ENCODE measurements at places on chromosomes 3 and 15. TPM values are rescaled to one million over a fixed set of nuclear protein-coding genes. Genes with fewer than 3 reads are reported as not detected.

SLCO2A1 gene
- not detected for total RNA-seq

STRIT1 gene
- total RNA-seq: not detected

- H3K27me3 ChIP-seq: peaks cover 4% of the 10 kb centered on the region
- no peaks in the 10 kb centered on the region for H3K4me1 ChIP-seq
- H3K27ac ChIP-seq: no peak overlapping the region
- DNase-seq: no peak
- no peak overlapping the region for H3K4me3 ChIP-seq
Measured at GRCh38 chr3:161275919-161276318, 54.8 kb downstream of the NMD3 start.

DNA sequence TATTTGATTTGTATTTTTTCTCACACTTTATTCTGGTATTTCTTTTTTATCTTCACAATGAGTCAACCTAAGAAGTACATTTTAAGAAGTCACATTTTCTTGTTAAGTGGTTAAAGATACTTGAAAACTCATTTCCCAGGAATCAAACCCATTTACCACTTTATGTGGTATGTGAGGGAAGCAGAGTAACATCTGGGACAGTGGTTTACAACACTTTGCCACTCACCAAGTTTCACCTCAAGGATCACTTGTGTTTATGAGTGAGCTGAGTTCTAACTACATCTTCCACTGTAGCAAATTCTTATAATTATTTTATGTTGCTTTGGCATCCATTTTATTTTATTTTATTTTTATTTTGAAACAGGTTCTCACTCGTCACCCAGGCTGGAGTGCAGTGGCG, 53.8 kb downstream of the IGSF11 start:
- peak; percentile 51 for DNase-seq
- no peak overlapping the region for H3K4me3 ChIP-seq
- peaks cover 11% of the 10 kb centered on the region for H3K27me3 ChIP-seq
- H3K27ac ChIP-seq: no peak overlapping the region
- no peaks in the 10 kb centered on the region for H3K36me3 ChIP-seq
- peaks cover 12% of the 10 kb centered on the region for H3K4me1 ChIP-seq

- H3K4me3 ChIP-seq: no peak overlapping the region
- no peaks in the 10 kb centered on the region for H3K4me1 ChIP-seq
- no peaks in the 10 kb centered on the region for H3K36me3 ChIP-seq
- no peak overlapping the region for H3K27ac ChIP-seq
- no peak for DNase-seq
Measured at GRCh38 chr3:62405566-62405965, 32.2 kb upstream of the FEZF2 start.

DNA sequence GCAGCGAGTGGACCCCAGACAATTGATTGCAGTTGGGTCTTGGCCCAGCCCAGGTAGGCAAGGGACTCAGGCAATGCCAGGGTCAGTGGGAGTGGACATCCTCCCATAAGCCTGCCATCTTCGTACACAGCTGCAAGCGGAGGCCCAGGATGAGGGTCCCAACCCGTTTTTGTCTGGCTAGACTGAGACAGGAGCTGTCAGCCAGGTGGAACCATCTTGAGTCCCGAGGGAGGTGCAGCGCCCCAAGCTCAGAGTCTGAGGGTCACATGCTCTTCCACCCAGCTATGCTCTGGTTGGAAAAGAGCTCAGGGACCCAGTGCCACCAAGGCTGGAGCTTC, 22.6 kb upstream of the IP6K2 start:
- no peak overlapping the region for H3K27ac ChIP-seq
- no peak overlapping the region for H3K4me3 ChIP-seq
- H3K4me1 ChIP-seq: no peaks in the 10 kb centered on the region

LNP1 gene
- total RNA-seq: 2.6 TPM

- peak; percentile 92 for DNase-seq
- peak within 1 kb of the TSS; percentile 92 for H3K27ac ChIP-seq
- H3K4me1 ChIP-seq: peaks cover 19% of the 10 kb centered on the region
Measured at GRCh38 chr15:48177766-48178647, at the start of gene MYEF2. Gene MYEF2 (minus strand): TSS chr15:48178295. CDS start chr15:48178237, 58 bp downstream.

- no peaks in the 10 kb centered on the region for H3K27me3 ChIP-seq
- H3K36me3 ChIP-seq: no peaks in the 10 kb centered on the region
- H3K4me1 ChIP-seq: no peaks in the 10 kb centered on the region
- no peak overlapping the region for H3K27ac ChIP-seq
- DNase-seq: no peak
Measured at GRCh38 chr3:131645638-131646037, 142.9 kb upstream of the MRPL3 start.

DNA sequence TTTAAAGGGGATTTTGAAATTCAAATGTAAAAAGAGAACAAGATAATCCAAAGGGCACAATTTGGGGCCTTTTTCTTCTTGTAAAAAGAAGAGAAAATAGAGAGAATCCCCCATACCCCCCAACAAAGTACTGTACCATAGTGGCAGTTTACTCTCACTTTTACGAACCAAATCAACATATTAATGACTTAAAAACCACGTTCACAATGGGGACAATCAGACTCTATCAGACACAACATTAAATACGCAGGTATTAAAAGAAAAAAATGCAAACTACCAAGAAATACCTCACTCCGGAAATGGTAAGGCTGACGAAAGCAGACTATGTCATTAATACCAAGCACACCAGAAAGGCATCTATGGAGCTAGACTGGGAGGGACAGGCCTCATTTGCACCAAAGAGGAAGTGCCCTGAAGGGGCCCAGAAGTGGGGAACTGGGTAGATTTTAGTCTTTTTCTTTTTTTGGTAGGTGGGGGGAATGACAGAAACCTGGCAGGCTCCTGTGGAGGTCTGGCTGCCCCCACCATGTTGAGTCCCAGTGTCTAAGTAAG, 134.3 kb downstream of the TIGIT start:
- H3K27ac ChIP-seq: no peak overlapping the region
- no peak overlapping the region for H3K4me3 ChIP-seq
- H3K36me3 ChIP-seq: no peaks in the 10 kb centered on the region
- H3K27me3 ChIP-seq: no peaks in the 10 kb centered on the region

DNA sequence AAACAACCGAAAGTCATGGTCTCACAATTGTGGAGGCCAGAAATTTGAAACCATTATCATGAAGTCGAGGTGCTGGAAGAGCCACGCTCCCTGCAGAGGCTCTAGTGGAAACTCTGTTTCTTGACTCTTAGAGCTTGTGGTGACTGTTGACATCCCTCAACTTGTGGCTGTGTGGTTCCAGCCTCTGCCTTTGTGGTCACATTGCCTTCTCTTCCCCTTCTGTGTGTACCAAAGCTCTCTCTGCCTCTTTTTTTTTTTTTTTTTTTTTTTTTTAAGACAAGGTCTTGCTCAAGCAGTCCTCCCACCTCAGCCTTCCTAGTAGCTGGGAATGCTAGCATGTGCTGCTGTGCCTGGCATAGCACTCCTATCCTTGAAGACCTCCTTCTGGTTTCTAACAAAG, 48.7 kb upstream of the CRTC3 start:
- H3K4me1 ChIP-seq: peaks cover 39% of the 10 kb centered on the region
- H3K27me3 ChIP-seq: no peaks in the 10 kb centered on the region
- peak overlapping the region; percentile 65 for H3K27ac ChIP-seq
- H3K4me3 ChIP-seq: no peak overlapping the region
- DNase-seq: peak; percentile 88
- peaks cover 78% of the 10 kb centered on the region for H3K36me3 ChIP-seq

DNA sequence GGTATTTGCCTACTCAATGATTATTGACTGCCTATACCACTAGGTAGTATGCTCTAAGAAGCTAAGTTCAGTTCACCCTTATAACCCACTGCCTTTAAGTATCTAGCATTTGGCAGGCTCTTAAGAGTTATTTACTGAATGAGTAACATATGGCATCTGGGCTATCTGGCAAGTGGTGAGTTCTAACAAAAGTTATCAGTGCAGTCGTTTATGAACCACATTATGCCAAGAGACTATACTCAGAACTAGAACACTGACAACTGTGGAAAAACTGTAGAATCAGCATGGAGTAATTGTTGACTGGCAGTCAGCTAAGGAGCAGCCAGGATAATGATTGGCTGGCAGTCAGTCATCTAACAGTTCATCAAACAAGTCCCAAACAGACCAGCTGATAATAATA, 25.8 kb downstream of the RAF1 start:
- no peak overlapping the region for H3K4me3 ChIP-seq
- H3K36me3 ChIP-seq: peaks cover 24% of the 10 kb centered on the region
- no peak for DNase-seq
- no peak overlapping the region for H3K27ac ChIP-seq

GRCh38 chr3:131731709-131732108, 228.9 kb upstream of the MRPL3 start:
- no peak overlapping the region for H3K4me3 ChIP-seq
- no peaks in the 10 kb centered on the region for H3K36me3 ChIP-seq
- DNase-seq: peak; percentile 55
- no peak overlapping the region for H3K27ac ChIP-seq
- no peaks in the 10 kb centered on the region for H3K27me3 ChIP-seq

PPP2R3A gene
- total RNA-seq: 0.49 TPM

DNA sequence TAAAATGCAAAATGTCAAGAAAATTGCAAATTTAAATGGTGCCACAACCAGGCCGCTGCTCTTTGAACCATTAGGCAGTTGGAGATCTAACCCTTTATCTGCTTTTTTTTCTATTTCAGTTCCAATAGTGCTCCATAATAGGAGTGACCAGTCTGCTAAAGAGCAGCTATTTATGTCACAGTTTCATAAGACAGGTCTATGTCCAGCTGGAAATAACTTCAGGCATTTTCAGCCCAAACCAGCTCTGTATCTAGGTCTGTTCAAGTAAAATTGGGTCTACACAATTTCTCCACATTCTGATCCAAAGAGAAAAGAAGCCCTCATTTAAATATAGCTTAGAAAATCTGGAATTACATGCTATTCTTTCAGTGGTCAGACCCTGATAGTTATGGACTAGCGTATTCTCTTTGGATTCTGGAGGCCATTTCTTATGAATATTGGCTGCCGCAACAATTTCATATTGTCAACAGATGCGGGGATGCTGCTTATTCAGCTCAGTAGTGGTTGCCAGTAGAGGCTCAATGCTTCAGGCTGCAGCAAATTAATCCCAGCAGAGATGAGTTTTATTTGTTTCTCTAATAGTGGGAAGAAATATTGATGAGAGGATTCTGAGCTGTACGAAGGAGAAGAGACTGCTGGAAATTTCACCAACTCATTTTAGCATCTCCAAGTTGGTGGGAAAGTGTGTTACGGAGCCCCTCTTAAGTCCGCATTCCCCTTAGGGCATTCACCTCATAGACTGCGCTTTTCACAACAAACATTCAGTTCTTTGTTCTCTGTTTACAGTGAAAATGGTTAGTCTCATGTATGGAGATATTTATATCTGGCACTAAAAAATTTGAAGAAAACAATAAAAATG, 887.0 kb downstream of the ROBO1 start:
- DNase-seq: no peak
- H3K4me1 ChIP-seq: no peaks in the 10 kb centered on the region
- H3K27me3 ChIP-seq: no peaks in the 10 kb centered on the region
- no peak overlapping the region for H3K27ac ChIP-seq
- H3K36me3 ChIP-seq: no peaks in the 10 kb centered on the region

GRCh38 chr3:1135194-1135593, 42.4 kb downstream of the CNTN6 start:
- H3K27me3 ChIP-seq: no peaks in the 10 kb centered on the region
- no peak overlapping the region for H3K27ac ChIP-seq
- H3K36me3 ChIP-seq: no peaks in the 10 kb centered on the region
- H3K4me1 ChIP-seq: no peaks in the 10 kb centered on the region
- no peak for DNase-seq
- no peak overlapping the region for H3K4me3 ChIP-seq

DNA sequence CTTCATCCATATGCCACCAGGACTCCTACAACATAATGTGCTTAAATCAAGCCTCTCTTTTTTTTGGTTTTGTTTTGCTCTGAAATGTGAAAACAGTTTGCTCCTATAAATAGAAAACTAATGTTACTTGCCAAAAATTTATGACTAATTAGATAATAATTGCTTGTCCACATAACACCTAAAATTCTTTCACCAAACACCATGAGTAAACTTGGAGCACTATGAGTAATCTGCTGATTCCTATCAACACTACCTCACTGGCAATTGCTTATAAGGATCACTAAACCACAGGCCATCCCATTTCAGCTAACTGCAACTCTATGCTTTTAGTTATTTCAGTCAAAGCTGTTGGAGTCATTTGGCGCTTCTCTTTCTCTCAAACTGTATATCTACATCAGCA, 252.7 kb downstream of the EPHA3 start:
- no peaks in the 10 kb centered on the region for H3K27me3 ChIP-seq
- DNase-seq: no peak
- no peak overlapping the region for H3K27ac ChIP-seq

DNA sequence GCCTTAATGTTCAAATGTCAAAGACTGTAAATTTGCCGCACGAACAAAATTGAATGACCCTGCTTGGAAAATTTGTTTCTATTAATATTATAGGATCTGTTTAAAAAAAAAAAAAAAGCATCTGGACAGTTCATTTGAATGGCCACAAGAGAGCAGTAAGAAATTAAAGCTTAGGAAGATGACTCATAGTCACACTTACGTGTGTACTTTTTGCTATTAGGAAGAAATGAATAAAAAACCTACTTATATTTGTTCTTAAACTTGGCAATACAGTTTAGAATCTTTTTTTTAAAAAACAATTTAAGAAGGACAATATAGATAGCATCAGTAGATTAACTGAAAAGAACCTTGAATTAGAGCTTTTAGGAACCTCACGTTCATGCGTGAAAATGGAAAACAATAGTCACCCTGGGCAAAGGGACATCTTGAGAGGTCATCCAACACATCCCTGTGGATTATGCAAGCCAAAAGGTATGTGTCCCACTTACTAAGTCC, 621.8 kb downstream of the MECOM start:
- no peak for DNase-seq
- no peaks in the 10 kb centered on the region for H3K36me3 ChIP-seq
- H3K4me3 ChIP-seq: no peak overlapping the region
- no peak overlapping the region for H3K27ac ChIP-seq

DNA sequence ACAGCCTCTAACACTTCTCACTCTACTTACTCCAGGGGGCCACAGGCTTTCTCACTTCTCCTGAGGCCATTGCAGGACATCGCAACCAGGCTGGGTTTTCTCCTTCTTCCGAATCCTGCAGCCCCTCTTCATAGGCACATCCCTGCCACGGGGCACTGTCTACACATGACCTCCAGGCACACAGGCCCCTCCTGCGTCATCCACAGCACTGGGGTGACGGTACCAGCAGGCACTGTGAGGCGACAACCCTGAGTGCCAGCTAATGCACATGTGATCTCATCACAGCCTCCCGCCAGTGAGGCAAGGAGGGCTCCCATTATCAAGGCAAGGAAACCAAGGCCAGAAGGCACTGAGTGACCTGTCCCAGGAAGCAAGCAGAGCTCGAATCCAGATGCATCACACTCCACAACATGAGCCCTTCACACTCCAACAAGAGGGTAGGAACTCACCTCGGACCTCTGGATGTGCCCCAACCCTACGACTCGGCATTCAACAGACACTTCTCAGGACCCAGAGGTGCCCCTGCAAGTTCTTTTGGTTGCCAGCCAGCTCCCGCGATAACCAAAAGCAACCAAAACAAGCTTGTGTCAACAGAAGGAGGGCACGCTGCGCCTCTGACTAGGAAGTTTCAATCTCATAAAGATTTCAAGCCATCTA, 16.7 kb downstream of the FAM174B start:
- H3K4me3 ChIP-seq: no peak overlapping the region
- H3K27me3 ChIP-seq: peaks cover 2% of the 10 kb centered on the region
- peaks cover 5% of the 10 kb centered on the region for H3K4me1 ChIP-seq
- no peak overlapping the region for H3K27ac ChIP-seq
- H3K36me3 ChIP-seq: no peaks in the 10 kb centered on the region

GRCh38 chr15:101110681-101111569, 140.9 kb downstream of the CHSY1 start:
- no peaks in the 10 kb centered on the region for H3K36me3 ChIP-seq
- no peak for DNase-seq
- H3K27me3 ChIP-seq: no peaks in the 10 kb centered on the region
- peaks cover 2% of the 10 kb centered on the region for H3K4me1 ChIP-seq
- no peak overlapping the region for H3K4me3 ChIP-seq
- H3K27ac ChIP-seq: no peak overlapping the region
